NCI-H2107 (cell line): ENCODE measurements at places on chromosomes 3 and 15.
A peak's percentile ranks its signal among the peaks of the same experiment; 100 is the strongest.

DNA sequence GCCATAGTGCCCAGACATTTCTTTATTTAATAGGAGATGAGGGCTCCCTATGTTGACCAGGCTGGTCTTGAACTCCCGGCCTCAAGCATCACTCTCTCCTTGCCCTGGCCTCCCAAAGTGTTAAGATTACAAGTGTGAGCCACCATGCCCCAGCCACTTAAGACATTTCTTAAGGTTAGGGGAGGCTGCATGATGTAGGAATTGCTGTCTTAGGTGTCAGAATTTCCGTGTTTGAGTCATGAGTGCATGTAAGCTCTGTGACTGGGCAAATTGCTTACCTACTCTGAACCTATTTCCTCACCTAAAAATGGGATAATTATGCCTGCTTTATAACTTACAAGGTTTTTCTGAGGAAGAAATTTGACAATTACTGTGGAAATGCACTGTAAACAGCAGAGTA lies 34.2 kb upstream of the SIAH2 start:
- DNase-seq, result no peak

DNA sequence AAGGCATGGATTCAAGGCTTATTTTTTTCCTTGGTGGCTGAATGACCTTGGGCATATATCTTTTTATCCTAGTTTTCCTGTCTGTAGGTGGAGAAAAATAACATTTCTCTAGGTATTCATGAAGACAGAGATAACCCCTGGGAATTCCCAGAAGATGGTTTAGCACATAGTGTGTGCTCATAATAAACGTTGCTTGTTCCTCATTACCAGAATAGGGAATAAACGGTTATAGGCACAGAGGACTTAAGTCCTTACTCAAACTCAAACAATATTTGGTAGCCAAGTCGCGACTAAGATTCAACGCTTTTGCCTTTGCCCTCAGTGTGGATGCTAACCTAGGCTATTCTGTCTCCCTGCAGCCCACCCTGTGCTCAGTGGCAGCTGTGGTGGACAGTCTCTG lies 51.6 kb upstream of the MITF start:
- DNase-seq, result no peak

GRCh38 chr3:133531981-133532380 lies 41.5 kb upstream of the CDV3 start:
- DNase-seq, result no peak

DNA sequence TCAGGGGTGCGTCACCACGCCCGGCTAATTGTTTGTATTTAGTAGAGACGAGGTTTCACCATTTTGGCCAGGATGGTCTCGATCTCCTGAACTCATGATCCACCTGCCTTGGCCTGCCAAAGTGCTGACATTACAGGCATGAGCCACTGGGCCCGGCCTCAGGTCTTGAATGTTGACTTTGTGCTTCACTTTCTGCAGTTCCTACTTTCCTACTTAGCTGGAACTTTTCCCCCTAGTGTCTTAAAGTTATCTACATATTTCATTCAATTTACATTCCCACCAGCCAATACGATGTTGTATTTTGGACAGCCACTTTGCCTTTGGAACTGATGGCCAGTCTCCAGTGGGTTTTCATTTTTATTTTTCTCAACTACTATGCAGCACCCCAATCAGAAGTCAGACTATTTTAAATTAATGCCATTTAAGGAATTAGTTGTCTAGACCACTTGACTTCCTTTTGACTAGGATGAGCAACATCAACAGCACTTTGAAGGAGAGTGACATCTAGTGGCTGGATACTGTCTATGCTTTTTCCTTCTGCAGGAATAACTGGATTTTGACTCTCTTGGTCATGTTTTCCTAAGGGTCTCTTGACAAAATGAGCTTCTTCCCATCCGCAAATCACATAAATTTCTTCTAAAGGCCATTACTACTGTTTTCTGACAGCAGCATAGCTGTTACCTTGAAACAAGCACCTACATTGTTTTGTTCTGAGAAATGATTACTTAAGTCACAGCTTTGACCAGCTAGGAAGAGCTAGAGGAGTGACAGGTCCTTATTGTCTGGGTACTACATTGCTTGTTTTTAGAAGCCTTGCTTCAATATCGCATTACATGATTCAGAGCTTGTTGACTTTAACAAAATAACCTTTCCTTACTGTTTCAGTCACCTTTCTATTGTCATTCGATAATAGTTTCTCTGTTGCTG lies 140.2 kb downstream of the ITPR1 start:
- DNase-seq, result no peak

GRCh38 chr3:106629215-106629832 lies 747.9 kb upstream of the CCDC54 start:
- DNase-seq, result no peak

DNA sequence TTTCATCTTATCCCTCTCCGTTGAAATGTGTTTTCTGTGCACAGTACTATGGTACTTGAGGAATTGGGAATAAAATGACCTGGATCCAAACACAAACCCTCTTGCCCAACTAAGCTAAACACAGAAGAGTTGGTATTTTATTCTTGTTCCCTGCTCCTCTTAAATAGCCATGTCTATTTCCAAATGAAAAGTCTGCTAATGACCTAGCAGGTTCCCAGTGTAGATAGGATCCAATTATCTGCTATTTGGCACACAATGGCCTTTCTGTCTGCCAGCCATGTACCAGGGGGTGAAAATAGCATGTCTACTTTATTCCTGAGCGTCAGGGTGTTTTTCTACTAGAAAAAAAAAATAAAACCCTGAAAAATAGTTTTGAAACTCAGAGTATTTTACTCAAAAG lies 657.0 kb upstream of the NAALADL2 start:
- no peak for DNase-seq

GRCh38 chr3:157263027-157263426 lies 103.1 kb upstream of the CCNL1 start:
- no peak for DNase-seq

- DNase-seq, result no peak
Observed at GRCh38 chr3:140051019-140051957, 116.3 kb downstream of the CLSTN2 start.

GRCh38 chr15:91865486-91865885 lies 12.0 kb downstream of the SLCO3A1 start:
- DNase-seq, result no peak

DNA sequence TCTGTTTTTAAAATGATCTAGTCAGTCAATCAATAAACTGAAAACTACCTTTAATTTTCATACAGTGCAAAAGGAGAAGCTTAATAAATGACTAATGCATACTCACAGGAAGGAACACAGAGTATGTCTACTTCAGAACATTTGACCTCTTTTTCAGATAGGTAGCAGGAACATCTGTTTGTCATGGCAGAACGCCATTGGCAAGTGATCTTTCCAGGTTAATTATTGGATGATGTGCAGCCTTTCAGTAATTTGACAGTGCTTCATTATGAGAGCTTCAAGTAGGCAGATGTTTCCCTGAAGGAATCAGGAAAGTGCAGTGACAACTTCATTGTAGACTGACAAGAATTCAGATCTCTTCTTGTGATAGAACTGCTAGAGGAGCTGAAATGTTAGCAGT lies 325.0 kb downstream of the OTOL1 start:
- DNase-seq, result no peak

GRCh38 chr15:77035999-77036471 lies 34.9 kb downstream of the TSPAN3 start:
- no peak for DNase-seq

GRCh38 chr3:52218026-52218425 lies 7.4 kb downstream of the TLR9 start:
- no peak for DNase-seq

GRCh38 chr3:43523454-43524053 lies 98.3 kb downstream of the ANO10 start:
- DNase-seq, result no peak

DNA sequence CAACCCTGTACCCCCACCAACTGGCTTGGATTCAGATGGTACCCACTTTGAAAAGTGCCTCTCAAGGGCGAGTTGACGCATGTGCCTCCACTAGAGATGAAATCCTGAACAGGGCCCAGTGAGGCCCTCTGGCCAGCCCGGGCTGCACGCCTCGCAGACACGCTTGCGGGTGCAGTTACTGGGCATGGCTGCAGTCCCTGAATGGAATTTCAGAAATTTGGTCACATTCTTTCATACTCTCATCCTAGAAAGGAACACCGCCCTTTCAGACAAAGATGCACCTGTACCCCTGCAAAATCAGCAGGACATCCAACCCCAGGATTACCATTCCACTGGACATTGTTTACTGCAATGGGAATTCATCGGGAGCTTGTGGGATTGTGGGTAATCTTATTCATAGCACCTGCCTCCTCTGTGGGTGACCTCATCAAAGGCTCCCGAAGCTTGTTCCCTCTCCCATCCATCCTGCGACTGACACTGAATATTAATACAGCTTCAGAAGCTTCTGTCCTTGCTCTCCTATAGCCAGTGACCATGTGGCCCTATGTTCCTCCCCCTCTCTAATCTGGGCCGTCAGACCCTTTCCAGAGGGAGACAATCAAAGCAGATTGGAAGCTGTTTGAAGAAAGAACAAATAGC lies 42.5 kb upstream of the TPM1 start:
- DNase-seq, result no peak

- peak; percentile 28 for DNase-seq
Observed at GRCh38 chr3:72152551-72153476, 367.9 kb upstream of the PROK2 start.

DNA sequence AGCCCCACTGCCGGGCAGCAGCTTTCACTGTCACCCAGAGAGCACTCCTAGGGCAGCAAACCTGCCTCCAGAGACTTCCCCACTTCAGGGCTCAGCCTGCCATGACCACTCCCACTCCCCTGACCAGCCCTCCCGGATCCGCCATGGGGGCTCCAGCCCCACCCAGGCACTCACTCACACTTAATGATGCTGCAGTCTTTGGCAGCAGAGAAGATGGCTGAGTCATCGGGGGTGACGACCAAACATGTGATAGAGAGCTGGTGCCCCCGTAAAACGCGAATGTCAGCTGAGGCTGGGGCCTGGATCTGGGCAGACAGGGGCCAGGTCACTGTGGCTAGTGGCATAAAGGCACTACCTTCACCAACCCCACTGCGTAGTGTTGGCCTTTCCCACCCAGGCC lies 4.7 kb downstream of the RRP9 start:
- DNase-seq, result no peak

DNA sequence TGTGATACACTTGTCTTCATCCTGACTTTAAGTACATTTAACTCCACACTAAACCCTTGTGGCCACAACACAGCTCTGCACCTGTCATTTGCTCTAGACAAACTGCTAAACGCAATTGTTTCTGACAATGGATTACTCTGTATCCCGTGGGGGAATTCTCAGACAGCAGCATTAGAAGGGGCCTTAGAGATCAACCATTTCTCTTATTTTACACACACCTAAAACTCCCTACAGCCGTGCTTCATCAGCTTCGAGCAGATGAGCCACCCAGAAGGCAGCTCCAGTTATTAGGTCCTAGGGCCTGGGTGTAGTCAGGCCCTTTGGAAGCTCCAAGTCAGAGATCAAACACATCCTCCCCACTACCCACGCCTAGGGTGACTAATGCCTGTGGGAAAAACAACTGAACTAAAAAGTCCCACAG lies 1.3 kb upstream of the IL12A start:
- DNase-seq, result peak; percentile 9

- no peak for DNase-seq
Observed at GRCh38 chr3:102525624-102526023, 90.8 kb downstream of the ZPLD1 start.

DNA sequence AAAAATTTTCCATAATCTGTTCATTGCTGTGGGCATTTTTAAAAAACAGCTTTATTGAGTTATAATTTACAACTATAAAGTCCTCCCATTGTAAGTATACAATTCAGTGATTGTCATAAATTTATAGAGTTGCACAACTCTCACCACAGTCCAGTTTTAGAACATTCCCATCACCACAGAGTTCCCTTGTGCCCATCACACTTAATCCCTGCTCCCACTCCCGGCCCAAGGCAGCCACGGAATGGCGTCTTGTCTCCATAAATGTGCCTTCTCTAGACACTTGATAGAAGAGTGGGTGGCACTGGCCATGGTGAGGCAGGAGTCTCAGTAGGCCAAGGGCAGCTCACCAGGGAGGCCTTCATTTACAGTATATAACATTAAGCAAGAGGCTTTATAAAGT lies 6.3 kb downstream of the TSEN2 start:
- DNase-seq, result no peak

- DNase-seq, result no peak
Observed at GRCh38 chr15:66682865-66683264, 19.2 kb upstream of the SMAD6 start.

DNA sequence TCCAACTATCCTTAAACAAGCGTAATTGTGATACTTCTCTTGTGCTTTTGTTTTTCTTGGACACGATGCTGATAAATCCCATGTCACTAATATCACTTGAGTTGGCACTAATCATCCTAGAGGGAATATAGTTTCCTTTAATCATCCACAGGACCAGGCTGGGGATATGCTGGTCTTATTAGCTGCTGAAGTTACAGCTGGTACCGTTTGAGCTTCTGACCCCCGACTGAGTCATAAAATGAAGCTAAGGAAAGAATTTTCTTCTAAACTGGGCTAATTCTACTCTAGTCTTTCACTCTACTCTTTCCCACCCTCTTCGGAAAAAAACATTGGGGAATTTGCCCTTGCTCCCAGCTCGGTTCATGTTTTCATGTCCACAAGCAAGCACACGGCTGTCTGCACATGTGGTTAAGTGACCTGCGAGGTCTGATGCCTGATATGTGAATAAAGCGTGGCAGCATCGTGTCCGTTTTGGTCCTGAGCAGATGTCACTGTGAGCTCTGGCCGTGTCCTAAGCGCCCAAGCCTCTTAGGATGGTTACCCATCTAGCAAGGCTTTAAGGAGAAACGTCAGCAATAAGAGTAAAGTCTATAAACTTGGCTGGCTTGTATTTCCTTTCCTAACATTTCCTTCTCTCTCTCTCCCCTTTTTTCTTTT lies 223.7 kb downstream of the ITPR1 start:
- no peak for DNase-seq

DNA sequence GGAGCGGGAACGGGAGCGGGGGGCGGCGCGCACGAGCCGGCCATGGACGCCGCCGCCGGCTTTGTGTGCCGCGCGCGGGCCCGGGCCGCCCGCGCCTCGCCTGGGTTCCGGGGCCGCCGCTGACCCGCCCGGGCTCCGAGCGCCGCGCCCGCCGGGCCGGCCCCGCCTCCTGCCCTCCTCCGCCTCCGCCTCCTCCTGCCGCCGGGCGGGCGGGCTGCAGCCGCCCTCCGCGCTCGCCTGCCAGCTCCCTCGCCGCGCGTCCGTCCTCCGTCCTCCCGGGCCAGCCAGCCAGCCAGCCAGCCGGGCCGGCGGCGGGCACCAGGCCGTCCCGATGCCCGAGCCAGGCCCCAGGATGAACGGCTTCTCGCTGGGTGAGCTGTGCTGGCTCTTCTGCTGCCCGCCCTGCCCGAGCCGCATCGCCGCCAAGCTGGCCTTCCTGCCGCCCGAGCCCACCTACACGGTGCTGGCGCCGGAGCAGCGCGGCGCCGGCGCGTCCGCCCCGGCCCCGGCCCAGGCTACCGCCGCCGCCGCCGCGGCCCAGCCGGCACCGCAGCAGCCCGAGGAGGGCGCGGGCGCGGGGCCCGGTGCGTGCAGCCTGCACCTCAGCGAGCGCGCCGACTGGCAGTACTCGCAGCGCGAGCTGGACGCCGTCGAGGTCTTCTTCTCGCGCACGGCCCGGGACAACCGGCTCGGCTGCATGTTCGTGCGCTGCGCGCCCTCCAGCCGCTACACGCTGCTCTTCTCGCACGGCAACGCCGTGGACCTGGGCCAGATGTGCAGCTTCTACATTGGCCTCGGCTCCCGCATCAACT lies at the start of gene ABHD17C:
Gene ABHD17C, plus strand, starts transcription at position 212 of the 812 bp plus-strand sequence. Its CDS starts 120 bp downstream, at position 332.
- no peak for DNase-seq
